ENCODE measurements at places on chromosomes 4 and X.

DNA sequence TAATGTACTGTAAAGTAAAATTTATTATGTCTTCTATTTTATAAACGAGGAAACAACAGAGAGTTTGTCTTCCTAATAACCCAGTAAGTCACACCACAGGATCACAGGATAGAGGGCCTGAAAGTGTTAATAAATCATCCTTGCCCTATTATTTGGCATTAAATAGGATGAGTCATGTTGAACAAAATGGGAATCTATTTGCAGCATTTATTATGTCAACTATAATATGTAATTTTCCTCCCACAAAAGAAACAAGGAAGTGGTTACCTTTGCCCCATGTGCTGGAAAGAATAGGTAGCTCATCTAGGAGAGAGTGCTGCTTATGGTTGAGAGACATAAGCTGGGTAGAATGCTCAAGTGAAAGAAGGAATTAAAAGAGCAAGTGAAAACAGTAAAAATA is 237.6 kb upstream of the NDST3 start:
- DNase-seq = no peak

DNA sequence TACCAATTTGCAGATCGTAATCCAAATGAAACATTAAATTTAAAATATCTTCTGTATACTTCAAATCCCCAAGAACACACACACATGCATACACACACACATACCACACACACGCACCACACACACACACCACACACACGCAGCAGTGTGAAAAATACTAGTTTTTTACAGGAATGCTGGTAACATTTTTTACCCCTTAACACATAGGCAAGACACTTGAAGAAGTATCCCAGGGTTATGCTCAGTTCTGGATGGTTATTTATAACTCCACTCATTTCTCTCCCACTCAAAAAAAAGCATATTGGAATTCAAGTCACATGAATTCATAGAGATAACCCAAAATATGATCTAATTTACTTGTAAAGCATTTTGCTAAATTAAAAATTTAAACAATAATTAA is 325.5 kb upstream of the SLC7A11 start:
- no peak for DNase-seq

DNA sequence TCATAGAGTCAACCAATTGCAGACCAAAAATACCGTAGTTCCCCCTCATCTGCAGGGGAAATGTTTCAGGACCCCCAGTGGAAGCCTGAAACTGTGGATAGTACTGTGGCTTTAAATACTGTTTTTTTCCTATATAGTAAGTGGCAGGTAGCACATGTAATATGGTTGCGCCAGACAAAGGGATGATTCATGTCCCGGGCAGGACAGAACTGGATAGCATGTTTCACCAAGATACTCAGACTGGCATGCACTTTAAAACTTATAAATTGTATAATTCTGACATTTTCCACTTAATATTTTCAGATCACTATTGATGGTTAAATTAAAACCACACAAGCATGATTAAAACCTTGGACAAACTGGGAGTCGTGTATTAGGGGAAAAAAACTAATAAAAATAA is 276.3 kb upstream of the AGA start:
- no peak for DNase-seq

DNA sequence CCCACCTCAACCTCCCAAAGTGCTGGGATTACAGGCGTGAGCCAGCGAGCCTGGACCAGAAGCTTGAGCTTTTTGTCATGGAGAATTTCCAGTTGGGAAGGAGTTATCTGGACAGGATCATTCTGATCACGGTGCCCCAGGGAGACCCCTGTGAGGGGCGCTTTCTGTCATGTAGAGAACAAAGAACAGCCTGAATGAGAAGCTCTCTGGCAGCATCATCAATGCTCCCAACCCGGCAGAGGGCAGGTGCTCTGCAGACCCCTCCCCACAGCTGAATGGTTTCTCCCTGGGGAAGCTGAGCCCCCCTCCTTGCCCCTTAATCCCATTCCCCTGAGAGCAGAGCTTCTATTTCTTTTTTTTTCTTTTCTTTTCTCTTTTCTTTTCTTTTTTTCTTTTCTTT is 7.3 kb upstream of the CSF2RA start:
- no peak for DNase-seq

DNA sequence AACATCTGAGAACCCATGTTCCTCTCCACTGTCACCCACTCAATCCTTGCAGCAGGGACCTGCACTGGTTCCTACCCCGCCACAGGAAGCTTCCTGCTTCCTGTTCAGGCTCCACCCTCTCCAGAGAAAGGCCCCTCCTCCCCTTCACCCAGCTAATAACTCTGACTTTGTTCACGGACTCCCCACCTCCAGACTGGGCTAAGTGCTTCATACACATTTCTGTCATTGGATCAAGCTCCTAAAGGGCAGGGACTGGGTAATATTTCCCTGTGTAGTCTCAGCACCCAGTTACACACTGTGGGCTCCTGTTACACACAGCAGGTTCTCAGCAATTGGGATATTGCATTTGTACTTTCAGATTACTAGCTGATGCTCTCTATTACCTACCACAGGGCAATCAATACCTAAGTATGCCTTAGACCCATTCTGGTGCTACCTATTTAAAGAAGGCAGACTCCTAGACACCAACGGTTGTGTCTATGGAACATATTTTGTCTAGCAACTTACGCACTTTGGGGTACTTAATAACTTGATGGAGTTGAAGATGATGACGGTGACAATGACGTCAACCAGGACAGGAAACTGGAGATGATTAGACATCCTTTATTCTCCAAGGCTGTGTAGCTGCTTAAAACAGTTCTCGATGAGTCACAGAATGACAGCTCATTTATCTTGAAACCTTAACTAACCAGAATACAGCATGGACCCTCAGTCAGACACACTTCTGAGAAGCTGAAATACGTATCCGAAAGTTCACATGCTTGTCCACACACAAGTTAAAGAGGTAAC is 58.1 kb downstream of the MAML3 start:
- DNase-seq = no peak

GRCh38 chr4:1309261-1310010 is 19.7 kb downstream of the MAEA start:
- DNase-seq = peak; percentile 91

- DNase-seq = no peak
These were observed 5.3 kb downstream of the FGF5 start for GRCh38 chr4:80271801-80272200.

- no peak for DNase-seq
These were observed 320.4 kb upstream of the KLF3 start for GRCh38 chr4:38343608-38344007.

Measured in SK-N-DZ (cell line).